Stimulated activated CD8-positive, alpha-beta memory T cell treated with anti-CD3 and anti-CD28 coated beads, Interleukin-4, amount 100 ng/mL, for 4 hours (primary cell): ENCODE measurements at places on chromosomes 2 and 18.

GRCh38 chr2:39849064-39849463 is 70.0 kb upstream of the THUMPD2 start:
- DNase-seq, result no peak

- DNase-seq, result no peak
Measured at GRCh38 chr2:188845692-188846091, 128.5 kb upstream of the COL3A1 start.

DNA sequence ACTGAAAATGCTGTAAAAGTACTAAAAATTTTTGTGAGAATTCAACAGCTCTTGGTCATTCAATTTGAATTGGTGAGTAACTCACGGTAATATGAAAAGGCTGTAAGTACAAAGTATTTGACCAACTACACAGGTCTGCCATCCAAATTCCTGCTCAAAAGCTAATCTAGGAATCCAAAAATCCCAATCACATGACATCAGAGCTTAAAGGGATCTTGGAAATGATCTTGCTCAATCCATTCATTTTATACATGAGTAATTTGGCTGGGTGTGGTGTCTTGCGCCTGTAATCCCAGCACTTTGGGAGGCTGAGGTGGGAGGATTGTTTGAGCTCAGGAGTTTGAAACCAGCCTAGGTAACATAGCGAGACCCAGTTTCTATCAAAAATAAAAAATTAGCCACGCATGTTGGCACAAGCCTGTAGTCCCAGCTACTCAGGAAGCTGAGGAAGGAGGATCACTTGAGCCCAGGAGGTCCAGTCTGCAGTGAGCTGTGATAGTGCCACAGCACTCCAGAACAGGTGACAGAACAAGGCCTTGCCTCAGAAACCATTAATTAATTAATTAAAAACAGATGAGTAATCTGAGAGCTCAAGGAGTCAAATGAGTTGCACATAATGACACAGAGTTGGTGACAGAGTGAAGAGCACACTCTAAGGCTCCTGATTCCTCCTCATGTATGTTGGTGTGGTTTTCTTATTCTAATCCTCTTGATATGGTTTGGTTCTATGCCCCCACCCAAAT is 19.8 kb downstream of the SPIRE1 start:
- DNase-seq, result no peak

GRCh38 chr2:32835148-32835547 is 111.6 kb upstream of the LTBP1 start:
- DNase-seq, result no peak

- no peak for DNase-seq
Measured at GRCh38 chr2:3301001-3301400, 76.6 kb downstream of the EIPR1 start.
